ENCODE measurements at places on chromosomes 3 and 15.

DNA sequence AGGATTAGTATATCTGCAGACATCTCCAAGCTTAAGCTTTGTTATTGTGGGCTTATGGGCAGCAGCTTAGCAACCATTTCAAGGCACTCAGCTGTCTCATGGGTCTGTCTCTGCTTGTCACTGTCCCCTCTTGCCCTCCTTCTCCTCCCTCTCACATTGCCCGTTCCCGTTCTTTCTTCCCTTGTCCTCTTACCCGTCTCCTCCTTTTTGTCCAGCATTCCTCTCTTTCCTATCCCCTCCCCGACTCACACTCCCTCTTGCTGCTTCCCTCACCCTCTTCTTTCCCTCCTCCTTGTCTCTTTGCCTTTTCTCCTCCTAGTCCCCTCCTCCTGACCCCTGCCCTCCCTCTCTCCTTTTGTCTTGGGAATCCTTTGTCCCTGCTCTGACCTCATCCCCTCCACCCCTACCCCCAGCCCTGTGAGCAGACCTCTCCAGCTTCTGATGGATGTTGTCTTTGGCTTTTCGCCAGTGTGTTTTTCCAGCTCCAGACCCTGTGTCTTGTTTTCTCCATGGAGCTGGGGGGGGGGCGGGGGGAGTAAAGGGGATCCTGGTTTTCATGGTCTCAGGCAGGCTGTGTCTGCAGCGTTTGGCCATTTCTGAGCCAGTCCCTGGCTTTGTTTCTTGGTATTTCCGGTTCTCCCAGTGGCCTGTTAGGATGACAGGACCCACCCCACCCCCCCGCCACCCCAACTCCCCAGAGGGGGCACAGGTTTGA lies 47.9 kb upstream of the TRAK1 start:
- DNase-seq, result no peak

- DNase-seq, result no peak
These were observed 357.4 kb downstream of the SHQ1 start for GRCh38 chr3:72490688-72491435.

DNA sequence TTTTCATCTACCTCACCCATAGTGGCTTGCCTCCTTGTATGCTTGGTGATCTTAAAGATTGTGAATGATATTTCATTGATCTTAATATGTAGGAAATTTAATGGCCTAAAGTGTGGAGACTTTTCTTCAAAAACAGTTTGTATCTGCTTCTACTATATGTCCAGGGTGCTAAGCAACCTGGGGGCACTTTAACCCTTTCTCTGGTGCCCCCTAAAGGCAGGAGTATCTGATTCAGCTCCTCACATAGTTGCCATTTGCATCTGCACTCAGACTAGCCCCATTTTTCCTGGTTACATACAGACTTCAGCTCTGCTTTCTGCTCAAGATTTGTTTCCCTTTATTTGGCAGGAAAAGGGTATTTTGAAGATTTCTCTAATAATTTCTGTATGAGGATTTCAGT lies 5.2 kb upstream of the PFN2 start:
- no peak for DNase-seq

GRCh38 chr3:171234298-171235010 lies 207.9 kb upstream of the SLC2A2 start:
- no peak for DNase-seq

DNA sequence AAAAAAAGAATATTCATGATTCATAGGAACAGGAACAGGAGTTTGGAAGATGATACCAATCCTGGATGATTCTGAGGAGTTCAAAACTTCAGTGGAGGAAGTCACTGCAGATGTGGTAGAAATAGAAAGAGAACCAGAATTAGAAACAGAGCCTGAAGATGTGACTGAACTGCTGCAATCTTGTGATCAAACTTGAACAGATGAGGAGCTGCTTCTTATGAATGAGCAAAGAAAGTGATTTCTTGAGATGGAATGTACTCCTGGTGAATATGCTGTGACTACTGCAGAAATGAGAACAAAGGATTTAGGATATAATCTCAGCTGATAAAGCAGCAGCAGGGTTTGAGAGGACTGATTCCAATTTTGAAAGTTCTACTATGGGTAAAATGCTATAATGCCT lies 72.7 kb downstream of the GSK3B start:
- no peak for DNase-seq

- DNase-seq, result no peak
These were observed 107.0 kb downstream of the UBE3A start for GRCh38 chr15:25331860-25332259.

GRCh38 chr15:86948719-86949118 lies 869.0 kb downstream of the AGBL1 start:
- DNase-seq, result no peak

DNA sequence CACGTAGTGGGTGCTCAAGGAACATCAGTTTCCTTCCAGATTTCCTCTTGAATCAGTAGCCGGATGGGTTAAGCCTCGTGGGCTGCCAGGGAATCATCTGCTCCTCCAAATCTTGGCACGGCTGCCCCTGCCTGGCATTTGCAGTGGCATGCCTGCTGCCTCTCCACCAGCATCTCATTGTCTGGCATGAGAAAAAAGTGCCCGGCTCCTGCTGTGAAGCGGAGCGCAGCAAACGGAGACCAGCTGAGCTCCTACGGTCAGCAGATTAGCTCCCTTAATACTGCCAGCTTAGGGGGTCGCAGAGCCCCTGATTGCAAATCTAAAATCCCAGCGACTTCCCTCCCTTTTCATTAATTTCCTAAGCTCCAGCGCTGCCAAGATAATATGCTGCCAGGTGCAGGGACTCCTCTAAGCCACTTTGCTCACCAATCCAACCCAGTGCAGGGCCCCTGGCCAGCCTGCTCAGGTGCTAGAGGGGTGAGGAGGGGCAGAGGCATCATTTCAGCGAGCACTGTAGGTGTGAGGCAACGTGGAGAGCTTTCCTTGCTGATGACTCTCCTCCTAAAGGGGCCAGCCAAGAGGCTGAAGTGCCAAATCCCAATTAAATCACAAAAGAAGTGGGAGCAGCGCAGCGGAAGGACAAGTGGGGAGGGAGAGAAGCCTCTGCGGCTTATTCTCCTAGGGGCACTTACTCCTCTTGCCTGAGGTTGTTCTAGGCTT lies 49.6 kb upstream of the ST8SIA2 start:
- no peak for DNase-seq

DNA sequence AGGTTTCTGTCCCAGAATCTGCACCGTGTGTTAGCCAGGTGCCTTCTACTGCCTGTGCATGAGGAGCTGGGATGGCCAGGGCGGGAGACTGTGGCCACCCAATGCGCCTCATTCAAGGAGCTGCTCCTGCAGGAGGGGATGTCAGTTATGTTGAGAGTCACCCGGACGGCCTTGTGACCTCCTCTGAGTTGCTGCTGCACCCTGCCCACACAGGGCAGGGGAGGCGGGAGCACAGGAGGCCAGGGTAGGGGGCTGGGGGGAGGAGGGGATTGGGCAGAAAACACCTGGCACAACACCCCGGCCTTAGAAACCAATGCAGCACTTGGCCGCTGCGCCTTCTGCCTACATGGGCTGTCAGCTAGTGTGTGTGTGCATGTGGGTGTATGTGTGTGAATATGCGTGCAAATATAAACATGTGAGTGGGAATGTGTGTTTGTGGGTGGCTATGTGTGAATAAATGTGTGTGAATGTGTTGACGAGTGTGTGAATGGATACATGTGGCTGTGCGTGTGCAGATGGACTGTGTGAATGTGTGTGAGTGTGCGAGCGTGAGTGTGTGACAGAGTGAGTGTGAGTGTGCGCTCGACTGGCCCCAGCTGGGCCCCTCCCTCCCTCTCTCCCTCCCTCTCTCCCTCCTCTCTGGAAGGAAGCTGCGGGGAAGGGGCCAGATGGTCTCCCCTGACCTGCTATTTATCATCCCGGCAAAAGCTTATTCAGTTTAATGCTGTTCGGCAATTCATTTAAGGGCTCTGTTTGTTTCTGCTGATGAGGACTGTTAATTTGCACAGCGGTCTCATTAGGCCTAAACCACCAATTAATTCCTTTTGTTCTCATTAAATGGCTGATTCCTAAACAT lies 106.9 kb downstream of the TLE3 start:
- no peak for DNase-seq

DNA sequence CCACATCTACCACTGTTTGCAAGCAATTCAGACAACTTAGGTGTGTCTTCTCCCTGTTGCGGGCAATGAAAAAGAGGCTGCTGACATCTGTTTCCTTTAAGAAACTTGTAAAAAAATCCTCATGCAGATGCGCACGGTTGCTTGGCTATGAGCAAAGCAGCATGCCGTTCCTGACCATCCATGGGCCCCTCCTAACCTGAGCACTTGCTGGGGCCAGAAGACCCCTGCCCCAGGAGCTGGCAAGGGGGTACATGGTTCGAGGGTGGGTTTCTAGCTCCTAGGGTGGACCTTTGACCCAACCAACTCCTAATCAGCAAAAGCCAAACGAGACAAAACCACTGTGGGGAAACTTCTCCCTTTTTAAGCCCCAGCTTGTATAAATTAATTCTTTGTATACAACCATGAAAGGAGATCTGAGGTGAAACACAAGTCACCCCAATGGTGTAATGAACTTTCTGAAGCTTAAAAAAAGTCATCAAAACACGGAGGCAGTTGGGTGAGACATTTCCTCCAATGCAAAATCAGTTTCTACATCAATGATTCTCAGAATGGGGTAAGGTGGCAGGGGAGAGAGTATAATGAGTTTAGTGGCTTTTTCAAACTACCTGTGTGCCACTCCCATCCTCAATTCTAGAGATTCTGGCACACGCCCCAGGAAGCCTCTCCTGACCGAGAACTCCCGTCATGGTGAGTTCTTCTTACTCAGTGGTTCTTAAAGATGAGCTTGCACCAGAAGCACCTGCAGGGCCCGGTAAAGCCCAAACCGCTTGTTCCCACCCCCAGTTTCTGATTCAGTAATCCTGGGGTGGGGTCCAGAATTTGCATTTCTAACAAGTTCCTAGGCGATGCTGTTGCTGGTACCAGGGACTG lies 44.1 kb downstream of the CPN2 start:
- no peak for DNase-seq

DNA sequence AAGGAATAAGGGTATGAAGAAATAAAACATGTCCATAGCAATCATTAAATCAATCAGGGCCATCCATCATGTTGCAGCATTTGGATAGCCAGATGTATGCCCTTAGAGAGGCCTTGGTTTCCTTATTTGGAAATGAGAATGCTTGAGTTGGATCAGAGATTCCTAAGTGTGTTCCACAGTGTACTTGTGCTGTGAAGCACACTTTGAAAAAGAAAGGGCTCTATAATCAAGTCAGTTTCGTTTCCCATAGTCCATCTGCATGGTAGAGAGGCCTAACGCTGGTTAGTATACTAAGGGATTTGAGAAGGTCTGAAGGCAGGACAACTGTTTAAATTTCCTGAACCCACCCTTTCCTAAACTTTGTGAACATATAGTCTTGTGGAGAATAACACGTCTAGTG lies 30.9 kb downstream of the RBMS3 start:
- no peak for DNase-seq

DNA sequence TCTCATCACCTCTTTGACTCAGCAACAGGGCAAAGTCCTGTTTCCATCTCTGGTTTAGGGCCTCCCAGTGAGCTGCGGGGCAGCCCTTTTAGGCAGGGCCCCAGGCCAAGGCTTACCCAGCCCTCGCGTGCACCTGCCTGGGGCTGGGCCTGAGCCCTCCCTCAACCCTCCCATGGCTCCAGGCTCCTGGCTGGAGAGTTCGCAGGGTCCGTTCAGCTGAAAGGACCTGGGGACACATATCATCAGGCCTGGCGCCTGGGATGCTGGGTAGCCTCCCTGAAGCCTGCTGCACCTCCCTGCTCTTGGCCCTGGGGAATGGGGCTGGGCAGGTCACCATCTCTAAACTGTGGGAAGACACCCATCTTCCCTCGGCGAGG lies 29.7 kb downstream of the HDAC11 start:
- no peak for DNase-seq

- no peak for DNase-seq
These were observed 47.6 kb upstream of the MED12L start for GRCh38 chr3:151037746-151038477.

DNA sequence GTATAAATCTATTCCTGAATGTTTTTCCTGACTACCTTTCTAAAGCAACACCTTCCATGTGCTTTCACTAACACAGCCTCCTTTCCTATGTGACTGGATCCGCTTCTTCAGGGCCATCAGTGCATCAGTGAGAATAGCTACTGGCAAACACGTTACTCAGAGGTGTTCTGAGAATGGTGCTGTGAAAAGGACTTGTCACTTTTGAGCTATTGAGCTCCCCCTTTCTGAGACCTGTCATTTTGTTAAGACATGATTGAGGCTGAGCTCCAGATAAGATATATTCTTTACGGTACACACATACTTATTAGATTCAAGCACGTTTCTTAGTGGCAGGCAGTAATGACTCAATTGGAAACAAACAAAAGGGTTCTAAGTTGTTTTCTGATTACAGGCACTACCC lies 45.0 kb upstream of the ADCY5 start:
- no peak for DNase-seq

Data from GM12891 (cell line).